Pancreas (tissue), 10 donors: ENCODE measurements at places on chromosomes 6 and 20. TPM values are rescaled to one million over a fixed set of nuclear protein-coding genes. Genes with fewer than 3 reads are reported as not detected.

Gene CEP85L
- total RNA-seq, result 6.5 TPM

Gene MOG
- total RNA-seq, result not detected

Gene GRM1
- total RNA-seq, result 0.06 TPM

Gene BMP5
- total RNA-seq, result 0.44 TPM

GRCh38 chr6:125748406-125749172 lies 843 bp upstream of the HEY2 start:
- DNase-seq, result no peak

DNA sequence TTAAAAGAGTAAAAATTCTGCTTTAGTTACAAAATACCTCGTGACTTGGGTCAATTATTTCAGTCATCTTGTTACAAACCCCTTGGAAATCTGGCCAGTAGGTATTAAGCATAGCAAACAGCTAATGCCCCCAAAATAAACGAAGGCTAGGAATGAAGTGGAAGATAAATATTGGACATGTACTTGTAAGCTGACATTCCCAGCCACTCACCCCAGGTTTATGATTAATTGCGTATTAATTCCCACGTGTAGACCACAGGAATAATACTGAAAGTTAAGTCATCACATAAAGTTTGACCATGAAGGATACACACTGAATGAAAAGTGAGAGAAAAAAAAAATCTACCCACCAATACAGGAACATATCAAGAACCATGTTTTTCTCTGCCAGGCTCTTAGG lies 936.5 kb upstream of the ADGRB3 start:
- DNase-seq, result no peak

DNA sequence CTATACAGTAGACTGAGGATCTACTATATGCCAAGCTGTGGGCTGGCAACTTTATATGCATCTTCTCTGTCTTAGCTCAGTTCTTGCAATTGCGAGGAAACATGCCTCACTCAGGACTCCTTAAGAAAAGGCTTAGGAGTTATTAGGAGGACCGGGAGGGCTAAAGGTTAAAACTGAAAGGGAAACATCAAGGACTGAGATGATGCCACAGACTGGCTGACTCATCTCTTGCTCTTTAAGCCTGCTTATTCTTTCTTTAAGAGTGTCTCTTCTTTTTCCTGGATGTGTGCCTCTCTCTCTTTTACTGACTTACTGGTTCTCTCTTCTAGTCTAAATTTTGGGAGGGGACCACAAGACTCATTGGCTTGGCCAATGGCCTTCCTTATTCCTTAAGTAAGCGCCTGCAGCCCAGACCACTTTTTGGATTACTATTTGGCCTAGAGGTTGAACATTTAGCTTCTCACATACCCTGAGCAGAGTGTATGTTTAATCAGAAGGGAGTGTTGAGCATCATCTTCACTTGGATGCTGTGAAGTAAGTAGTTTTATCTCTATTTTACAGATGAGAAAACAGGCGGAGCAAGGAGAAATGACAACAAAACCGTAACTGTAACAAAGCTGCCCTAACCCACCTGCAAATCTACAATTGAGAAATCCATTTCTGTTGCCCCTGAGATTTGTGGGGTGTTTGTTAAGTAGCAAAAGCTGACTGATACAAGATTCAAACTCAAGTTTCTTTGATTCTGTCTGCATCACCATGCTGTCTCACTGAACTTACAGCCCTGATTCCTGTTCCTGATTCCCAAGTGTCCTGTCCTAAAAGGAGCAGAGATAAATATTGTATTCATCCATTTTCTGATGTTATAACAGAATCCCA lies 7.2 kb upstream of the SDC4 start:
- no peak for DNase-seq

GRCh38 chr20:31915491-31916280 lies 36.2 kb downstream of the PDRG1 start:
- DNase-seq, result no peak

DNA sequence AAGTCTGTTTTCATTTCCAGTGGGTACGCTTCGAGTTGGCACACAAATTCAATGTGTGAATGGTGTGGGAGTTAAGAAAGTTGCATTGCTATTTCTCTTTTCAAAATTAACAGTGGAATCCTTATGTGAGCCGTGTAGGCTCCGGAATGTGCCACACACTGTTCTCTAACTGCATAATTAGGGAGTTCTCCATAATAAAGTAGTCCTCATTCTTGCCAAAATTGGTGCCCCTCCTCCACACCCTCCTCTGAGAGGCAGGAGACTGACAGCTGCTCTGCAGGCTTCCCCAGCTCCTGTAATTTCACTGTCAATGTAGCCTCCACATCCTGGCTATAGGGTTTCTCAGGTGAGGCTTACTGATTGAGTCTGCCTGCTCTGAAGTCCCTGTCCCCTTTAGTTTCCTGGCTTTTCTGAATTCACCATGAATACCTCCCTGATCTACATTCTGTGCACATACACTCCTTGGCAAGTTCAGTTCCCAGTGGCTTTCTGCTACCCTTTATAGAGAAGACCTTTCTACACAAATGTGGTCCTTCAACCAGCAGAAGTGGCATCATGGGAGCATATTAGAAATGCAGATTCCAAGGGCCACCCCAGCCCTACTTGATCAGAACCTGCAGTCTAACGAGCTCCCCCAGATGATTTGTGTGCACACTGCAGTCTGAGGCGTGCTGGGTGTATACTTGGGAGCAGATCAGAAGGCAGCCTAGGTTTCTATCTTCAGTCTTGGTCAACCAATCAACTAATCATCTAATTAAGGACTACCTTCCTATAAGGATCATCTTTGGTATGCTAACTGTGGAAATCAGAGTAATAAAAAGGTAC lies 19.9 kb upstream of the CCN6 start:
- DNase-seq, result no peak

- DNase-seq, result no peak
These were observed 315.4 kb upstream of the JARID2 start for GRCh38 chr6:14930366-14930989.

DNA sequence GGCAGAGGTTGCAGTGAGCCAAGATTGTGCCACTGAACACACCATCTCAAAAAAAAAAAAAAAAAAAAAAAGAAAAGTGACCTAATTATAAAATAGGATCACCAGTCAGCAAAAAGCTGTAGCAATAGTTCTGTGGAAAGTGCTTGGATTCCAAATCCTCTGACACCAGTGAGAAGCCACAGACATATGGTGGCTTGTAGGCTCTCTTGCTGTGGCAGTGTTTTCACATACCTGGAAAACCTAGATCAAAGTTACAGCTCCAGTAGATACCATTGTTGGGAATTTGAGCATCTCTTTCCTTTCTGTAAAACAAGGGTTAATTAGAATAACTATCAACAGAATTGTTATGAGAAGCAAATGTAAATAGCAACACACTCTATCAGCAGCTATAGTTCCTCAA lies 4.1 kb downstream of the CCDC170 start:
- no peak for DNase-seq

- DNase-seq, result no peak
These were observed 2.7 kb upstream of the RAET1L start for GRCh38 chr6:150027806-150028565.
